Activated B cell treated with CpG ODN at 0.5 μM for 24 hours (primary cell): ENCODE measurements at places on chromosomes 5 and 9. TPM values are rescaled to one million over a fixed set of nuclear protein-coding genes. Genes with fewer than 3 reads are reported as not detected.
A peak's percentile ranks its signal among the peaks of the same experiment; 100 is the strongest.

- no peak for DNase-seq
Measured at GRCh38 chr9:137433349-137433915, 7.7 kb downstream of the ENTPD8 start.

GRCh38 chr5:12691330-12691729 lies 787.1 kb upstream of the CTNND2 start:
- no peak for DNase-seq

DNA sequence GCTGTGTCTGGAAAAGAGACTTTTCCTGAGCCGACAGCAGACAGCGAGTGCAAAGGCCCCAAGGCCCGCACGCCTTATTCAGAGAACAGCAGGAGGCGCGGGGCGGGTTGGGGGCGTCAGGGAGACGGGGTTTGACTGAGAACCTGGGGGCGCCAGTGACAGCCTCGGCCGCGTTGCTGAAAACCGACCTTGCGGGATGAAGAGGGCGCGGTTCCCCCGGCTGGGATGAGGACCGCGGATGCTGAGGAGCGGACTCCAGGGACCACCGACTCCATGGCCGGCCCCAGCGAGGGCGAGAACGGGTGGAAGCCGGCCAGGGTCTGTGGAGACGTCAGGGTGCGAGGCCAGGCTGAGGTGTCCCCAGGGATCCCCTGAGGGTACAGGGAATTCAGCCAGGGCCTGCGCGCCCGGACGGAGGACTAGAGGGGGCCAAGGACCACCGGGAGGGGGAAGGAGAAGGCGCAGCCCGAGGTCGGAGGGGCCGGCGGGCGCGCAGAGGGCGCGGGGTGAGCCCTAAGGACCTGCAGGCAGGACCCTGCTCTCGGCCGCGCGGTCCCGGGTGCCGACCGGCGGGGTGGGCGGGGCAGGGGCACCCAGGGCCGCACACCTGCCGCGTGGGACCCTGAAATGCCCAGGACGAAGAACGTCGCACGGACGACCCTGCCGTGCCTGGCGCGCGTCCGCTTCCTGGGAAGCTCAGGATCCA lies 837 bp upstream of the AHRR start:
- no peak for DNase-seq

DNA sequence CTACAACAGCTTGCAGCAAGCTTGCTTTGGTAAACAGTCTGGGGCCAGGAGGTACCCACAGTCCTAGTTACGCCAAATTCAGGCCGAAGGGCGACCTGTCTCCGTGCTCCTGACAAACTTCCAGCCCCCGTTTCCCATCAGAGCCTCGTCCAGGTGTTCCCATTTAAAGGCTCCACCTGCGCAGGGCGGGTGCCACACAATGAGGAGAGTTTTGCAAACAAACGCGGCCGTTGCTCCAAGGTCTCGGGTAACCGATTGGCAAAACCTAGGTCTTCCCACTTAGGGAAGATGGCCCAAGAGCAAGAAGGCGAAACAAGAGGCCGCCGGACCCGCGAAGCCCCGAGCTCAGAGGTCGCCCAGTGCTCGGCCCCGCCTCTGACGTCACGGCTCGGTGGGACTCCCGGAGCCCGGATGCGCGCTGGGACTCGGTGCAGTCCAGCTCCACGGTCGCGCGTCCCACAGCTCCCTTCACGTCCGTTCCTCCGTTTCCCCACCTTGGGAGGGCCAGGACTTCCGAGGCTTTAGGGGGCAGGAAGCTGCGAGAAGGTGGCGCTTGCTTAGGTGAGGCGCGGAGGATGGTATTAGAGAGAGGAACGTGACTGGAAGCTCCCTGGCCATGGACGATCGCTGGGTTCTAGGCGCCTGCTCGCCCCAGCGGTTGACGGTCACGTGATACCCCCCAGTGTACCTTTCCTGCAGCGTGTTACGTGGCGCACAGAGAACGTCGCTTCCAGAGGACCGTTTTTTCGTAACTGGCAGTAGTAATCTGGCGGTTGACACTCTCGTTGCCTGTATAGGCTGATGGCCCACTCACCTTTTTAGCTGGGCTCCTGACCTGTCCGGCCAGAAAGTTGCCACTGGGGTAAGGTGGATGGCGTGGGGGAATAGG lies 41.8 kb upstream of the KDM4C start:
- DNase-seq: peak; percentile 71

DNA sequence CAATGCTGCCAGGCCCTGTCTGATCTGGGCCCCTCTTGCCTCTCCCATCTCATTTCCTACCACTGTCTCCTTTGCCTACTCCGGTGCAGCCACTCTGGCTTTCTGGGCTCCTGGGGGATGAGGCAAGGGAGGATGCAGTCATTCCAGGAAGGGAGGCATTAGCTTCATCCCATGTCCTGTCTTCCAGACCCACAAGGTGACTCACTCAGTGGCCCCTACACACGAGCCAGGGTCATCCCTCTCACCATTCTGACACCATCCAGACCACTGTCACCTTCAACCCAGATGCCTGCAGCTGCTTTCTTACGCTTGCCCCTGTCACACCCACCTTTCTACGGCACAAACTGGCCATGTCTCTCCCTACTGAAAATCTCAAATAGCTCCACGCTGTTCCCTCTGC lies 19.1 kb downstream of the ACSL6 start:
- no peak for DNase-seq

DNA sequence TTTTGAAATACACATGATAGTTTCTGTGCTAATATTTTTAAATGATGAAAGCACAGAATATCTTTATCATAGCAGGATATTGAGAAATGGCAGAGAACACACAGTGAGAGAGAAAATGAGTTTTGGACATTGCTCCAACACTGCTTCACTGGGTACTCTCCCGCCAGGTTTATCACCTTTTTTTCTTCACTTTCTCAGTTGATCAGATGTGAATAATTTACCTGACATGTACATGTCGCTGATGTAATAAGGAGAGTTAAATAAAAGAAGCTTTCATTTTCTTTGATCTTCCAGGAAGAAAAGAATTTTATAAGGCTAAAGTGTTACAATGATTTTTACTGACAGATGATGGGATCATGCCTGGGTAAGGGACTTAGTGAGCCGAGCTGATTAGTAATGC lies 134.5 kb downstream of the ALDH1A1 start:
- DNase-seq: no peak

DNA sequence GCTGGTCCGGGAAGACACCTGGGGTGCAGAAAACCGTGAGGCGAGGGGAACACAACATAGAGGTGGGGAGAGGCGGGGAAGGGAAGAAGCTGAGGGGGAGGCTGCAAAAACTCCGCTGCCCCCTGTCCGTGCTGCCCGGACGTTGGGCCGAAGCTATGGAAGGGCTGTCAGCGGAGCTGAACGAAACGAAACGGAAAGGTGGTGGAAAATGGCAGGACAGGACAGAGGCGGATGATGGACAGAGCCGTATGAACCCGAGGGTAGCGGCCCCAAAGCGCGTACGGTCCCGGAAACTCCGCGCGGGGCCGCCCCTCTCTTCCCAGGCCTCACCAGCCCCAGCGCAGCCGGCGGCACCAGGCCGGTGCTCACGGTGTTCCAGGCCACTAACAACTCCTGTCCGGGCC lies 272 bp downstream of the ANAPC2 start:
- no peak for DNase-seq

DNA sequence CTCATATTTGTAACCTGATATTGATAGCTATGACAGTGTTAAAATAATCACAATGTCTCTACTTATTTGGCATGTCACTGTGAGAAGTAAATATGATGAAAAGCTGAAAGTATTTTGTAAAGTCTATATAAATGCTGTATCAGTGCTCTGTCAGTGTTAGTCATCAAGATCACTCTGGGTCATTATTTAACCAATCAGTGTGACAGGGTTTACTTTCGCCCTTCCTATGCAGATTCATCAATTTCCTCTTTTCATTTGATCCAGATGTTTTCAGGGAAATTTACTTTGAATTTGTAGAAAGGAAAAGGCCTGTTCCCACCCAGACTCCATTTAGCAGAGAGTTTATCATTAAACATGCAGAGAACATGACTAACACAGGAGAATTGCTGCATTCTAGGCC lies 9.9 kb upstream of the PCSK5 start:
- DNase-seq: no peak

DNA sequence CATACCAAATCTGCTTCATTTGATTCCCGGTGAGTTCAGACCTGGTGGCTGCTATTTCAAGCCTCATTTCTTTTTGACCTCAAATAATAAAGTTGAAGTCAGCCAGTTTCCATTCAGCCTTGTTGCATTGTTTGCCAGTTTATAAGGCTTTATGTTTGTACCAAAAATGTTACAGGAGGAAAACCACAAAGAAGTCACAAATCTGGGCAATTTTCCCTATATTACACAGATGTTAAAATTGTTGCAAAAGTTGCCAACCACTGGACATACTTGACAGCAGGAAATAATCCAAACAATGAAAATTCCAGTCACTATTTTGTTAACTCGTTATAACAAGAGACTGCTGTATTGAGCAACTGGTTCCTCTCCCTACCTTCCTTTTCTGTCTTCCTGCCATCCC lies 1325.0 kb upstream of the DMAC1 start:
- DNase-seq: no peak

DNA sequence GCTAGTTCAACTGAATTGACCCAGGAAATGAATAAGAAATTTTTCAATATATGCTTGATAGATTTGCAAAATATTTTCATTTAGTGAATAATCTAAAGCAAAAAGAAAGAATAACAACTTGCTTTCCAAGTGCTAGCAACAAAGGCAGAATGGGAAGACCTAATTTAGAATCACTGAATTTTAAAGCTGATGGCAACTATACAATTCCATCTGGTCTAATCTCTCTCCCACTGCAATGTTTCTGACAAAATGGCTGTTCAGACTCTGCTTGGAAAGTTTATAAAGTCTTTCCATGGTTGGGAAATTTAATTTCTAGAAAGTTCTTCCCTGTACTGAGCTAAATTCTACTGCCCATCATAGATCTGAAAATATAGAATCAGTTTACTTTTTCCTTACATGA lies 75.7 kb upstream of the ACOT12 start:
- DNase-seq: no peak

- no peak for DNase-seq
Measured at GRCh38 chr5:93359960-93360305, 221.1 kb downstream of the NR2F1-AS1 start.

- DNase-seq: no peak
Measured at GRCh38 chr9:88259001-88259400, 120.7 kb upstream of the SPATA31C2 start.

DNA sequence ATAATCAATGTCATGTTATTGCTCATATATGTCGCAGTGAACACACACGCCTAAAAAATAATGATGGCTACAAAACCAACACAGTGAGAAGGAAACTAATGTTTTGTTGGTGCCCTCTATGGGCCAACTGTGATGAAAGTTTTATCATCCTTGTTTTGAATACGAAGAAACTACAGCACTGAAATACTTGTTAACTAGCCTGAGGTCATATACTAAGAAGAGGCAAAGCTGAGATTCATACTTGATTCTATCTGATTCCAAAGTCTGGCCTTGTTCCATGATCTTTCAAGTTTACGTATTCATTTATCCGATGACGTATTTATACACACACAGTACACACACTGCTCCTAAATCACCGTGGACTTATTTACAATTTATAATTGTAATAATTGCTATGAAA lies 16.1 kb upstream of the DRD1 start:
- DNase-seq: no peak

DNA sequence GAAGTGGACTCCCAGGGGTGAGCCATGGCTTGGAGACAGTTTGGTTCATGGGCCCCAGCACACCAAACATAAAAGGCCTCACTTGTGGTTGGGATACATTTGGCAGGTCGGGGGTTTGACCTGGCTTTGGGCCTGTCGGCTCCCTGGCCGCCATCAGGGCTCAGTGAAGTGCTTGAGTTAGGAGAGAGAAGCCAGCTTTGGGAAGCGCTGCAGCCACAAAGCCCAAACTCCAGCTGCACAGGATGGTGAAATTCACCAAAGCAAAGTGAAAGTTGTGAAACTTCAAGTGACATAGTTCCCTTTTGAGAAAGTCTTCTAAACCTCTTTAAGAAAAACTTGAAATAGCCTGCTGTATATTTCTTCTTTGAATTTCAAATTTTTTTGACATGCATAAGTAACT lies 27.5 kb downstream of the SLC46A2 start:
- no peak for DNase-seq

DNA sequence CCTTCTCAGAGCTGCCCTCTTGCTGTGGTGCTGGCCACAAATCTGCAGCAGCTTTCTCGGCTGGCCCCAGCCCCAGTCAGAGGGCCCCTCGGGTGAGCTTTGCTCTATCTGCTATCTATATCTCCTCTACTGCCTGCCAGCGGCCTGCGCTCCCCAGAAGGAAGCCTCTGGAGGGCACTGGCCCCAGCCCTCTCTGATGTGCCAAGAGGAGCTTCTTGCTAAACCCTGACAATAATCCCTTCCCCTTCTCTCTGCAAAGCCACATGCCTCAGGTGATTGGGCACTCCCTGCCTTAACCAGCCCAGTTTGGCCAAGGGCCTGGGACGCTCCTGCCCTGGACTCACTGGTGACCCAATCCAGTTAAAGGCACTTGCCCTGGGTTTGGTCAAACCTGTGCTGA lies 42.7 kb downstream of the CAMK2A start:
- DNase-seq: no peak

DNA sequence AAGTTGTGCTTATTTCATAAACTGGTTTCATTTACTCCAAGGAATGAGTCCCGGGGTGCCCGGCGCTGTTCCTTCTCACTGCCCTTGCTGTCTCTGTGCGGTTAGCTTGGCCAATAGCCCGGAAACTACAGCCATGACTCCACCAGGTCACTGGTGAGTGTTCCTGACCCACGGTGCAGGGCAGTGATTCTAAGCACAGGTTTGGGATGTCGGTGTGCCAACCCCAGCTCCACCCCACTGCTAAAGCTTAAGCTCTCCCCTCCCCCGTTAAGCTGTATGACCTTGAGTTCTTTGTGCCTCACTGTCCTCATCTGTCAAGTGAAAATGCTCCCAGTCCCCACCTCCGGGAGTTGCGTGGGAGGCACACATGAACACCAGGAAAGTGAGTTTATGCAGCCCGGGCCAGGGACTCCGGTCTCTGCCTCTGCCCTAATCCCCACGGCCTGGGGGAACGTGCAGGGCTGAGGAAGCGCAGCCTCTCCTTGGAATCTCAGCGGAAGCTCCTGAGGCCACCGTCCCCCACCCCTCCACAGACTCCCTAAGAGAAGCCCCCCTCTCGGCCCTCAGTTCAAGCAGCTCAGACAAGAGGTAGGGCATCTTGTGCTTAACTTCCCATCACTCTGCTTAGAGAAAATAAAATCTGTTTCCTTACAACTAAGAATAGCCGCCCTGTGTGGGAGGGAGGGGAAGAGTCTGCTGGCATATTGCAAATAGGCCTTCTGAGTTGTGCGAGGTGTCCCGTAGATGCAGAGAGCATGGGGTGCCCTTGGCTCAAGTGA lies 92.0 kb upstream of the RAI14 start:
- no peak for DNase-seq

The COL5A1 gene
- total RNA-seq: 0.02 TPM in 1 of 2 replicates, not detected in the other

The GABRA6 gene
- not detected in 2 replicates for total RNA-seq

The RAD23B gene
- 75.3 and 82.6 TPM in 2 replicates for total RNA-seq

The SAXO1 gene
- 0.02 TPM in 1 of 2 replicates, not detected in the other for total RNA-seq

The TPM2 gene
- total RNA-seq: 1.9 and 2.0 TPM in 2 replicates

The GNE gene
- total RNA-seq: 18.1 and 19.3 TPM in 2 replicates

The CAVIN4 gene
- total RNA-seq: 0.09 TPM in 1 of 2 replicates, not detected in the other

The CERCAM gene
- total RNA-seq: 1.7 TPM in 2 replicates

The SPINK1 gene
- not detected in 2 replicates for total RNA-seq

The DRD1 gene
- not detected in 2 replicates for total RNA-seq

The NR5A1 gene
- total RNA-seq: not detected in 2 replicates

The CLIC3 gene
- total RNA-seq: not detected in 2 replicates

The FSTL4 gene
- 1.5 and 1.7 TPM in 2 replicates for total RNA-seq

The RBM18 gene
- total RNA-seq: 14.2 and 15.3 TPM in 2 replicates

The PRDM12 gene
- total RNA-seq: not detected in 2 replicates

The PCSK1 gene
- total RNA-seq: not detected in 2 replicates
